Hindlimb muscle (tissue), 1 donor: ENCODE measurements at places on chromosomes 1 and 21. TPM values are rescaled to one million over a fixed set of nuclear protein-coding genes. Genes with fewer than 3 reads are reported as not detected.

The SORT1 gene
- polyA plus RNA-seq: 32.9 TPM

GRCh38 chr1:50917138-50918137 lies 42.6 kb downstream of the FAF1 start:
- DNase-seq: no peak

- no peak for DNase-seq
These were observed 1348.0 kb downstream of the MRPL39 start for GRCh38 chr21:24259241-24259640.

- no peak for DNase-seq
These were observed 197.3 kb upstream of the SGIP1 start for GRCh38 chr1:66336641-66336990.

GRCh38 chr21:27419153-27419552 lies 452.3 kb upstream of the ADAMTS5 start:
- DNase-seq: no peak

- no peak for DNase-seq
These were observed 4.7 kb downstream of the CFAP410 start for GRCh38 chr21:44334329-44335030.

DNA sequence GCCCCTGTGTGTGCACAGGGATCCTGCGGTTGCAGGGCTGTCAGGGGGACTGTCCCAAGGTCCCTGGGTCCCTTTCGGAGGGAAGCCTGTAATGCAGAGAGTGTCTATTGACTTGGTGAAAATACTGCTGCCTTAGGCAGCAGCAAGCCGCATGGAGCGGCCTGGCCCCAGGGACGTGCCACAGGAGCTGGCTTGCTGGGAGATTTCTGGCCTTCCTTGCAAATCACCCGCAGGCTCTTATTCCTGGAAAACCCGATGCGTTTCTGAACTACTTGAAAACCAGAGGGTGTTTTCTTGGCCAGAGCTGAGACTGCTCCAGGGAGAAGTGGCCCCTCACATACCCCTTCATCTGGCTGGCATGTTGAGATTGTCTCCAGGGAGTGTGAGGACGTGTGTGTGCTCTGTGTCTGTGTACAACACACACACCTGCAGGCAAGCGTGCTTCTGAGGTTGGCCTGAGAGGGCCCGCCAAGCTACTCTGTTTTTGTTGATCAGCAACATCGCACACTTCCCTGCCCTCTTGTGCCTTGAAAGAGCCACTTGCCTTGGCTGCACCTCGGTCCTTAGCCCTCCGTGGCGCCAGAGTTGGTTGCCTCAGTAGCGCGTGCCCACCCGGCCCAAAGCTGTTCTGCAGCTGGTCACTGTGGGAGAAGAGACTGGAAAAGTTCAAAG lies 10.5 kb downstream of the PRDM16 start:
- no peak for DNase-seq
